Heart right ventricle (tissue), 16 donors: ENCODE measurements at places on chromosomes 2 and 18.

GRCh38 chr2:120748310-120748709 is 12.6 kb downstream of the GLI2 start:
- DNase-seq, result no peak
- H3K4me1 ChIP-seq, result no peaks in the 10 kb centered on the region
- peaks cover 7% of the 10 kb centered on the region for H3K27me3 ChIP-seq

GRCh38 chr18:64118406-64118805 is 30.5 kb downstream of the LINC00305 start:
- no peak for DNase-seq
- no peak overlapping the region for H3K4me3 ChIP-seq
- H3K27ac ChIP-seq, result no peak overlapping the region
- H3K27me3 ChIP-seq, result no peaks in the 10 kb centered on the region
- no peaks in the 10 kb centered on the region for H3K4me1 ChIP-seq

GRCh38 chr2:217703102-217703501 is 299.7 kb downstream of the TNS1 start:
- no peak overlapping the region for H3K4me3 ChIP-seq
- H3K27ac ChIP-seq, result no peak overlapping the region
- no peak for DNase-seq
- no peaks in the 10 kb centered on the region for H3K36me3 ChIP-seq
- H3K4me1 ChIP-seq, result no peaks in the 10 kb centered on the region

DNA sequence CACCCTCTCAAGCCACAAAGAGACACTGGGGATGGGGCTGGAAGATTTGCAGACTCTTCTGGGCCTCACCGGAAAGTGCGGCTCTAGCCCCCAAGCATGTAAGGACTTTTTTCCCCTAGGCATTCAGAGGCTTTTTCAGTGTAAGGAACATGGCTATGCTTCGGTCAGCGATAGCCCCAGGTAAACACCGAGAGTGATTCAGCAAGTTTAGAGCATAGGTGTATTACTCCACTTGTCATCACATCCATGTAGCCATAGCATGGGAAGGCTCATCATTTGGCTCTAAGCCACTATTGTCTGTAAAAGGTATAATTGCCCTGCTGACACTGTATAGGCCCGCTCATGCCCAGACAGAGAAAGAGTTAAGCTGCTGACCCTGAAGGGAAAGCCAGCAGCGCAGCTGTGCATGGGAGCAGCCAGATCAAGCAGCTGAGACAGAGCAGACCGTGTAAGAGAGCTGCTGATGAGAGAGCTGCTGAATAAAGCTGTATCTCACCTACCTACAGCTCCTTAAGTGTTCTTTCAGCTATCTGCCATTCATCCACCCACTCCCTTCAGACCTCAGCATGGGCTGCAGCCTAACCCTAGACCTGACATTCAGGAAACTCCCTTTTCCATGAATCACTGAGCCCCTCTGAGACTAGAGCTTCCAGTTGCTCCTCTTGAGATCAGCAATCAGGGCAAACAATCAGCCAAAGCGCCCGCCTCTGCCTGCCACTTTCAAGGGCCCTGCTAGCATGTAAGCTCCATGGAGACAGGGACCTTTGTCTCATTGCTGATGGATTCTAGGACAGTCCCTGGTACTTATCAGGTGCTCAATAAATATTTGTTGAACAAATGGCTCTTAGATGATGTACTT is 25.5 kb downstream of the LGALSL start:
- H3K36me3 ChIP-seq, result no peaks in the 10 kb centered on the region
- H3K27ac ChIP-seq, result no peak overlapping the region

GRCh38 chr2:143572421-143572820 is 443.2 kb downstream of the ARHGAP15 start:
- no peaks in the 10 kb centered on the region for H3K4me1 ChIP-seq
- no peaks in the 10 kb centered on the region for H3K27me3 ChIP-seq
- H3K27ac ChIP-seq, result no peak overlapping the region
- DNase-seq, result no peak
- no peaks in the 10 kb centered on the region for H3K36me3 ChIP-seq

DNA sequence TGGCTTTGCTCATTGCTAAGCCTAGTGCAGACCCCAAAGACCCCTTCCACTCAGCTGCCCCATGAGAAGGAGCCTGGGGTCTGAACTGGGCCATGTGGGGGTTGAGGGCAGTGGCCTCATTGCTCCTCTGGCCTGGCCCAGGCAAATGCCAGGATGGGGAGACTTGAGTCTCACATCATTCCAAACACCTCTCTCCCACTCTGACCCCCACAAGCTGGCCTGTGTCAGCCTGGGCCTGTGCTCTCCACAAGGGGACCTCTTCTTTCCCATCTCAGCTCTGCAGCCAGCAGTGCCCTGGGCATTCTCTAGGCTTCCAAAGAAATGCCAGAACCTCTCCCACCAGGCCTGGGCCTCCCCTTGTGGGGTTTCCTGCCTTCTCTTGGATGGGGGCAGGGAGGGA is 45.8 kb upstream of the OTOF start:
- no peak overlapping the region for H3K4me3 ChIP-seq
- no peaks in the 10 kb centered on the region for H3K36me3 ChIP-seq
- peaks cover 25% of the 10 kb centered on the region for H3K27me3 ChIP-seq
- no peak overlapping the region for H3K27ac ChIP-seq

DNA sequence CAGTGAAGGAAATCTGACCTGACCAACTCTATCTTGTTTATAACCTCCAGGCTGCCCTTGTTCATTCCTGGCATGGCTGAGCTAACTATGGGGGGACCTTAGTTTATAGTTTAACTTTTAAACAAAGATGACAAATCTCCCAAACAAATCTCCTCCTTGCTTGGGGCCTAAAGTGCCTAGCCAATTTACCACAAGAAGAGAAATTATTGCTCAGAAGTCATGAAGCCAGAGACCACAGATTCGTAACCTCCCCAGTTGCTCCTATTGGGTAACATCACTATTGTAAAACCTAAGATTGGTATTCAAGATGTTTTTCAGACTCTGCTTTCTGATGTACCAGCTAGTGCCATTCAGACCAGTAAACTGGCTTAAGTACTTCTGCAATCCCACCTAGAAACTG is 649.4 kb upstream of the SLC8A1 start:
- DNase-seq, result no peak
- H3K4me1 ChIP-seq, result no peaks in the 10 kb centered on the region
- H3K27ac ChIP-seq, result no peak overlapping the region
- no peaks in the 10 kb centered on the region for H3K27me3 ChIP-seq
